ENCODE measurements at places on chromosomes 11 and 22.

GRCh38 chr11:2767801-2768200 lies 68.0 kb upstream of the KCNQ1OT1 start:
- DNase-seq = no peak

GRCh38 chr11:16377746-16378145 lies 21.4 kb upstream of the SOX6 start:
- DNase-seq = no peak

- DNase-seq = no peak
These were observed 27.7 kb upstream of the TP53I11 start for GRCh38 chr11:44978274-44978960.

- no peak for DNase-seq
These were observed 114.0 kb downstream of the ZNF280B start for GRCh38 chr22:22394591-22394990.

- DNase-seq = no peak
These were observed 58.7 kb upstream of the SLN start for GRCh38 chr11:107770551-107770951.

DNA sequence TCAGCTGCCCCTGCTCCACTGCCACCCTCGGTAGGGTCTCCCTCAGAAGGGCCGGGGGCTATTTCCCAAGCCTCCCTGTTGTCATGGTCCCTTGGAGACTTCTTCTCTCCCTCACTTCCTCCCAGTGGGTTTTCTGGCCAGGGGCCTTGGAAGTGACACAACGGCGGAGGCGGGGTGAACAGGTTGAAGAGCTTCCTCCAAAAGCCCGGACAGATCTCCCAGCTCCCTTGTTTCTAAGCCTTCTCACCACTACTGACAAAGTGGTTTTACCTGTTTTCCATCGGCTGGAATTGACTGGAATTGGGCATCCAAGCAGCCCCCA lies 14.5 kb downstream of the MYH9 start:
- DNase-seq = no peak

- peak; percentile 36 for DNase-seq
These were observed 26.6 kb upstream of the IL17RA start for GRCh38 chr22:17057959-17058814.

GRCh38 chr22:36052505-36052941 lies 23.9 kb upstream of the RBFOX2 start:
- no peak for DNase-seq

GRCh38 chr11:126079621-126080124 lies 17.0 kb upstream of the CDON start:
- no peak for DNase-seq

Data from stimulated activated CD4-positive, alpha-beta T cell treated with anti-CD3 and anti-CD28 coated beads, TNF-alpha, amount 100 ng/mL, for 48 hours (primary cell).